ENCODE measurements at places on chromosomes 11 and 22.
A peak's percentile ranks its signal among the peaks of the same experiment; 100 is the strongest.

GRCh38 chr11:57460758-57461749 lies 726 bp downstream of the RTN4RL2 start:
- DNase-seq, result no peak

DNA sequence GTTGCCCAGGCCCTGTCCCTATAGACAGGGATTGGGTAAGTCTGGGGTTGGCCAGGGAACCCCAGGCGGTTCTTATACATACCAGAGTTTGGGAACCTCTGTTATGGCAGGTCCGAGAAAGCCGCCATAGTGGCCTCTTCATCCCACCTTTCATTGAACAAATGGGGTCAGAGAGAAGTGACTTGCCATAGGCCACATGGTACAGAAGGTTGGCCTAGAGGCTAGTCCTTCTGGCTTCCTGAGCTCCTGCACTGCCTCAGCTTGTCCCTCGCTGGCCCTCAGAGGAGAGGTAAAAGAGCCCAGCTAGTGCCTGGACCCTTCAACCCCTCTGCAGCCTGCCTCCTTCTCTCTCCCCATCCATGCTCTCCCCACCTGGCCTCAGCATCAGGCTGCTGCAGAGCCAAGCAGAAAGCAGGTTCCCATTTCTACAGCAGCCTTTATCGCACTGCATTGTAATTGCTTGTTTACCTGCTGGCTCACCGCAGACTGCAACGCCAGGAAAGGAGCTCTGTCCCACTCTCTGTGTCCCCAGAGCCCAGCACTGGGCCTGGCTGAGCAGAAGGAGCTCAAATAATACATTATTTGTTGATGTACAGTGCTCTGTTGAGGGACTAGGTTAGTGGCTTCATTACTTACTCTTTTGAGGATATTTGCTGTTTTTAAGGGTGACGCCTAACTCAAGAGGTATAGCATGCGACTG lies 103.6 kb downstream of the TRIM29 start:
- no peak for DNase-seq

- no peak for DNase-seq
Observed at GRCh38 chr11:57645689-57646085, 4.0 kb downstream of the YPEL4 start.

GRCh38 chr22:44496844-44497217 lies 1.2 kb downstream of the RTL6 start:
- DNase-seq, result no peak

GRCh38 chr22:22673628-22674027 lies 29.2 kb downstream of the GGTLC2 start:
- no peak for DNase-seq

- no peak for DNase-seq
Observed at GRCh38 chr22:19819911-19820879, 34.5 kb downstream of the GNB1L start.

DNA sequence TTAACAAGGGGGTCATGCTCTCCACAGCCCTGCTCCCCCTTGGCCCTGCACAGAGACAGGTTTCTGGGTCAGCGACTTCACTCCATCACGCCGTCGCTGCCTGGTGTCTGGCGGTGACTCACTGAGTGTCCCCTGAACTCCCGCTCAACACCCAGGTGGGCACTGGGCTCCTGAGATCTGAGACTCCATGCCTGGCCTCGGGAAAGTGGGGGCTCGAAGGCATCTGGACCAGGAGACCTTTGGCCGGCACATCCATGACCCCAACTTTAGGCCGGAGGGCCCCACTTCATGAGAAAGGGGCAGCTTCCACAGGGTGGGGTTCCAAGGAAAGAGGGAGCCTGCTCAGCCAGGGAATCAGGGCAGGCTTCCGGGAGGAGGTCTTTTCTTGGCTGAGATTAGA lies 79.3 kb upstream of the PRR5 start:
- DNase-seq, result no peak

GRCh38 chr11:101748572-101749344 lies 165.0 kb upstream of the TRPC6 start:
- no peak for DNase-seq

DNA sequence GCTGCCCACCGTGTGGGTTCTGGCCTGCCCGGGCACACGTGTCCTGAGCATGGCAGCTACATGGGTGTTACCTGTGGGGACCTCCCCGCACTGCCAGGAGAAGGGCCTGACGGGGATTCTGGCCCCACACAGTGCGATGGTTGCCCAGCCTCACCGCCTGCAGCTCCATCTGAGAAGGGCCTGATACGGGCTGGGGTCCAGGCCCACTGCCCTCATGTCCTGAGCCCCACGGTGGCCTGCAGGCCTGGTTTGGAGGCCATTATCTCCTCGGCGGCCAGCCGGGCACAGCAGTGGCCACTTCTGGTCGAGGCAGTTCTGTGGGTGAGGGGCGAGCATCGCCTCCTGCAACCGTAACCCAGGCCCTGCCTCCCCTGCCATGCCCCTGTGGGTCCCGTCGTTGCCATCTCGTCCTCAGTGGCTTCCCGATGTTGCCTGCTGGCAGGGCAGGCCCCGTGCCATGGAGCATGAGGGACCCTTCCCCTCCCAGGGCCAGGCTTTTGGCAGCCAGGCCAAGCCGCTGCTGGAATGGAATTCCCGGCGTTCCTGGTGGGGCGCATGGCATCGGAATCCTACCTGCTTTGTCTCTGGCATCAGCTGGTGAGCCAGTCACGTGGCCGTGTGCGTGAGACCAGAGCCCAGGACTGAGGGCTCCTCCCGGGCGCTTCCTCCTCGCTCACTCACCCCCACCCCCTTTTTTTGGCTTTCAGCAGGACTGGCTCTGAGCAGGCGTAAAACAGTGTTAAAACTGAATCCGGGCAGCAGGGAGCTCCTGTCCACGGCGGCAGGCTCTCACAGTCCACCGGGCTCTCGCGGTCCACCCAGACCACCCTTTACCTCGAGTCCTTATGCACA lies 71.9 kb upstream of the PPARA start:
- no peak for DNase-seq

GRCh38 chr11:12077535-12078280 lies 32.7 kb upstream of the MICAL2 start:
- no peak for DNase-seq

DNA sequence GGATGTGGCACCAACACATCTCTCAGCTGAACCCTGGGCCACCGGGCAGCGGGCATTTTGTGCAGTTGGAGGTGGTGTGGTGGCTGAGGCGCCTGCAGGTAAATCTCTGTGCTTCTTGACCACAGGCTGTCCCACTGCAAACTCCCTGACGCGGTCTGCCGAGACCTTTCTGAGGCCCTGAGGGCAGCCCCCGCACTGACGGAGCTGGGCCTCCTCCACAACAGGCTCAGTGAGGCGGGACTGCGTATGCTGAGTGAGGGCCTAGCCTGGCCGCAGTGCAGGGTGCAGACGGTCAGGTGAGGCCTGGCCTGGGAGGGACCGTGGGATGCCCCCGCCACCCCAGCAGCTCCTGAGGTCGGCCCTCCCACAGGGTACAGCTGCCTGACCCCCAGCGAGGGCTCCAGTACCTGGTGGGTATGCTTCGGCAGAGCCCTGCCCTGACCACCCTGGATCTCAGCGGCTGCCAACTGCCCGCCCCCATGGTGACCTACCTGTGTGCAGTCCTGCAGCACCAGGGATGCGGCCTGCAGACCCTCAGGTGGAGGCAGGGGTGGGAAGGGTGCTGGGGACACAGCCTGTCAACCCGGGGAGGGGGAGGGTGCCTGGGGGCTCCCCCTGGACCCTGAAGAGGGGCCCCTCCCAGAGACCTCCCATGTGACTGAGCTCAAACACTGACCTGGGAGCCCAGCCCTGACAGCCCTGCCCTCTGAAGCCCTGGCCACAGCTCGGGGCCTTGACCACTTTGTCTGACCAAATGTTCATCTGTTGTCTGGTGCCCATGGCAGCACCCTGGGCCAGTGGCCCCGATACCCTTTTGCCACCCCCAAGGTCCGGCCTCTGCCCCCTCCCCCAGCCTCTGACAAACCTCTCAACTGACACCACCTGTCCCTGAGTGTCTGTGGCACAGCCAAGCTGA lies 4.6 kb upstream of the PGGHG start:
- DNase-seq, result no peak

GRCh38 chr11:119195680-119196079 lies 10.4 kb downstream of the NHERF4 start:
- DNase-seq, result no peak

DNA sequence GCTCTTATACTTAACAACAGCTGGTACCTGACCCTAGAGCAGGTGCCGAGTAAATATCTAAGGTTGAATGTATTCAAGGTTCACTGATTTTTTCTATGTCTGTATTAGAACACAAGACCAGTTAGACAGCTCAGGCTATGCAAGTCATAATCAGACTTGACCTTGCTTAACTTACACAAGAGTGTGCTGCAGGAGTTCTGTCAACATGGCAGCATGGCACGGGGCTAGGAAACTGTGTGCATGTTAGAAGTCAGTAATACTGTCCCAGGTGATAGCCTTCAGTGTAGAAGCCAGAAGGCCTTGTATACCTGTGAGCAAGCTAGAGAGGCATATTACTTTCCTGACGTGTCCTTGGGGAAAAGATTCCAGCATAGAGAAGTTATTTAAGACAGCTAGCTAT lies 253.1 kb downstream of the FAT3 start:
- no peak for DNase-seq

GRCh38 chr11:118666371-118666770 lies 13.1 kb downstream of the TREH start:
- no peak for DNase-seq

DNA sequence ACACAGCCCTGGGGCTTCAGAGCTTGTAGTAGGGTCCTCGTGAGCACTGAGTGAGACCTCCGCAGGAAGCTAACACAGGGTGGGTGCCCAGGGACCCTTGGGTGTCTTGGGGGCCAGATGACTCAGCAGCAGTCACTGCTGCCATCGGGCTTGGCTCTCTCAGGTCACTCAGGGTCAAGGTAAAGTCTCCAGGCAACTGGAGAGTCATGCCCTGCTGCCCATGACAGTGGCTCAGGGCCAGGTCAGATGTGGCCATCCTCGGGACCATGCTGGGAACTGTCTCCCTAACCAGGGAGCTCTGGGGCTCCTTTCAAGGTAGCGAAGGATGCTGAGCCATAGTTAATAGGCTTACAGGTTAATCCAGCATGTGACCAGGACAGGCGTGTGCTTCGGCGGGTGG lies 44.4 kb upstream of the SLC22A12 start:
- no peak for DNase-seq

- no peak for DNase-seq
Observed at GRCh38 chr22:24330636-24331035, 60.0 kb downstream of the SPECC1L start.

- DNase-seq, result peak; percentile 74
Observed at GRCh38 chr11:69292221-69292648, 1.7 kb upstream of the MYEOV start.

DNA sequence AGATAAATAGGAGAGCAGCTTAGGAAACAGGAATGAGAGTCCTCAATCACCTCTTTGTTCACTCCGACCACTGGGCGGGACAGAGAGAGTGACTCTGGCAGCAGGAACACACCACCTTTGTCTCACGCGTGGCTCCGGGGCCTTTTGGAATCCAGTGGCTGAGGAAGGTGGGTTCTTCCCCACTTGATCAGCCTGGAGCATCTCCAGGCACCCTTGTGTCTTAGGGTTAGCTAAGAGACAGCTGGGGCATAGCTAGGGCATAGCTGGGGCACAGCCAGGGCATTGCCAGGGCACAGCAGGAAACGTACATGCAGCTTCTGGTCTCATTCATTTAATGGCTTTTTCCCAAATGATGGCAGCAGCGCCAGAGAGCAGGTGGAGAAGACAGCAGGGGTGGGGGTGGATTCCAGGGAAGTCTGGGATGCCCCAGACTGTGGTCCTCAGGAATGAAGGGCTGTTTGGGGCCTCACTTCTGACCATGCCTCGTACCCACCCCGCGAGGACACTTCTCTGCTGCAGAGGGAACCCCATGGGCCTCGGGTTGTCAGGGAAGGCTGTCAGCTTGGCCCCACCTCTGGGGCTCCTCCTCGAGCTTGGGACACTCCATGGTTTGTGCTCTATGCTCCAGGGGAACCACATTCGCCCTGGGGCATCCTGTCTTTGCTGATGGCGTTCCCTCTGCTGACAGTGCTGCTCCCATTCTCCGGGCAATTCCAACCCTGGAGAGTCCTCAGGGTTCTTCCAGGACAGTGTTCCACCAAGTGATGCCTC lies 30.4 kb upstream of the SHANK2 start:
- no peak for DNase-seq

GRCh38 chr22:38966942-38967341 lies 9.5 kb downstream of the APOBEC3A start:
- DNase-seq, result no peak

- no peak for DNase-seq
Observed at GRCh38 chr11:15893080-15893492, 463.3 kb downstream of the SOX6 start.

- DNase-seq, result peak; percentile 50
Observed at GRCh38 chr22:40436505-40437431, 66.4 kb downstream of the SGSM3 start.

GRCh38 chr11:70292863-70293262 lies 22.4 kb downstream of the PPFIA1 start:
- DNase-seq, result no peak

DNA sequence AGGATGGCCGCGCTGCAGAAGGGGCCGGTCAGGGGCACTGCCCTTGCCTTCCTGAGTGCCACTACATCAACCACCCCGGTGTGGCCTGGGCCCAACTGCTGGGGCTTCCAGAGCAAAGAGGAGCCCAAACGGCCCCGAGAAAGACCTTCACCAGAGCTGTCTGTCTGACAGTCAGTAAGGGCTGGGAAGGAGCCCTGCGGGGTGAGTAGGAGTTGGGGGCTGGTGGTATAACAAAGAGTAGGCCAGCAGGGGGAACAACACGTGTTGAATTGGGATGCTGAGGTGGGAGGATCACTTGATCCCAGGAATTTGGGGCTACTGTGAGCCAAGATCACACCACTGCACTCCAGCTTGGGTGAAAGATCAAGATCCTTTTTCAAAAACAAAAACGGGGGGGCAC lies 3.9 kb downstream of the GSTT4 start:
- no peak for DNase-seq

- no peak for DNase-seq
Observed at GRCh38 chr22:33563220-33563964, 356.9 kb downstream of the LARGE1 start.

GRCh38 chr11:44290208-44290607 lies 19.7 kb downstream of the ALX4 start:
- DNase-seq, result no peak

GRCh38 chr11:35974882-35975589 lies 31.2 kb downstream of the LDLRAD3 start:
- DNase-seq, result no peak

DNA sequence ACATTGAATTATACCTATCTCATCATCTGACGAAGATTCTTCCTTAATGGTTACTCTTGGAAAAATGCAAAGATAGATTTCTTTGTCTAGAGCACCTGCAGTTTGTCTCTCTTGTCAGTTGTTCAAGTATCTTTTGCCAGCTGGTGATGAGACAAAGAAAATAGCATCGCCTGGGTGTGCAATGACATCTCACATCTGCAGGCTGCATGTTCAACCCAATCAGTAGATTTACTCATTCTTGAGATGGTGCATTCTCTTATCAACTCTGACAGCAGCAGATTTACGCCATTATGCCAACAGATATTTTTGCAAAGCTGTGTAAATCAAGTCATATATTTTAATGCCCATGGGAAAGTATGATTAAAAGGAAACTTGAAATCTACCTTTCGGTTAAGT lies 164.6 kb upstream of the PDGFD start:
- DNase-seq, result no peak

- no peak for DNase-seq
Observed at GRCh38 chr11:32092581-32093170, 1.8 kb downstream of the RCN1 start.

GRCh38 chr11:20555783-20556182 lies 43.6 kb upstream of the SLC6A5 start:
- DNase-seq, result no peak

GRCh38 chr11:24375351-24375750 lies 121.5 kb upstream of the LUZP2 start:
- no peak for DNase-seq

- DNase-seq, result no peak
Observed at GRCh38 chr11:40140560-40140959, 1318.9 kb downstream of the LRRC4C start.

GRCh38 chr11:80925321-80925720 lies 1484.5 kb upstream of the TENM4 start:
- no peak for DNase-seq
